ENCODE measurements at places on chromosomes 2 and 18.
A peak's percentile ranks its signal among the peaks of the same experiment; 100 is the strongest.

- DNase-seq = no peak
These were observed 462.3 kb upstream of the MEX3C start for GRCh38 chr18:51659781-51660180.

DNA sequence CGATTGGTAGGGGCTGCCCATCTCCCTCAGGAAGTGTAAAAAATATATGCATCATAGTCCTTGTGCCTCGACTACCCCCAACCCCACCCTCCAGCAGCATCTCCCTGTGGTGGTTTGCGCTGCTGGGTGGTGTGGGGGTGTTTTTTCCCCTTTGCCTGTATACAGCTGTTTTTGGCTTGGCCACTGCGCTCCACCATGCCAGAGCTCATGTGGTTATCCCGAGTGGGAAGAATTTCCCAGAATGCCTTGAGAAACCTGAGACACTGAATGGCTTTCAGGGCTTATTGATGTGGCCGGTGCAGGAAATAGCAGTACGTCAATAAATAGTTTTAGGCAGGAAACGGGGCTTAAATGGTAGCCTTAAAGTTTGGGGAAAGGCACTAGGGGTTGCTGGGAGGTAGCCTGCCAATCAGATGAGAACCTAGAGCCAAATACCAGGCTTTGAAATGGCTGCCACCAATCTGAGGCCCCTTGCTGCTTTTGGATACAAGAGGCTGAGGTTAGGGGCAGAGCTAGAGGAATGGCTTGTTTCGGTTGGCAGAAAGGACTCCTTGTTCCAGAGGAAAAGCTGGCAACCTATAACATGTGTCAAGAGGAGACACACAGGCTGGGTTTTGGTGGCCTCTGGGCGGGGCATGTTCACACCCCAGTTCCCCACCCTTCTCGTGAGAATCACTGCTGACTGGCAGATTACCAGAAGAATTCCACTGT is 144.1 kb downstream of the SMAD7 start:
- no peak for DNase-seq

GRCh38 chr2:10794876-10795275 is 17.7 kb downstream of the PDIA6 start:
- DNase-seq = no peak

GRCh38 chr2:144201868-144202468 is 318.0 kb downstream of the ZEB2 start:
- DNase-seq = no peak

- DNase-seq = no peak
These were observed 87.9 kb upstream of the LRRTM1 start for GRCh38 chr2:80392441-80392840.

DNA sequence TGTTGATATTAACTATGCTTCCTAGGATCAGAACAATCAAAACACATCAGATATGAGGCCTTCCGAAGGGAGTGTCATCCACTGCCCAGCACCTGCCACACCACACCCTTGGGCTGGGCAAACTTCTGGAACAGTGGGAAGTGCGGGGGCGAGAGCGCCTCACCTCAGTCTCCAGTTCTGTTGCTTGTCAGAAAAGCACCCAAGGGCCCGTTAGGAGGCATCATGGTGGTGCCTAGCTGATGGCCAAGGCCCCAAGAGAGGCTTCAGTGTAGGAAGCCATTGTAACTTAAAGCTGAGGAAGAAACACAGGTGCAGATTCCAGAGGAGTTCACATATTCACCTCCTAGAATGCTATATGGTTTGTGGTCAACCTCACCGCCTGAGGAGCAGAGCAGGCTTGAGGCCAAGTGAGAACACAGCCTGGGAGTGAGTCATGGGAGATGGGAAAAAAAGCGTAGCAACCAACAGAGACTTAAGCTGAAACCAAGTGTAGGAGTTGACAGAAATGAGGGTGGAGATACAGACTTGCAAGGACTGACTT is 85.1 kb upstream of the ATL2 start:
- no peak for DNase-seq

DNA sequence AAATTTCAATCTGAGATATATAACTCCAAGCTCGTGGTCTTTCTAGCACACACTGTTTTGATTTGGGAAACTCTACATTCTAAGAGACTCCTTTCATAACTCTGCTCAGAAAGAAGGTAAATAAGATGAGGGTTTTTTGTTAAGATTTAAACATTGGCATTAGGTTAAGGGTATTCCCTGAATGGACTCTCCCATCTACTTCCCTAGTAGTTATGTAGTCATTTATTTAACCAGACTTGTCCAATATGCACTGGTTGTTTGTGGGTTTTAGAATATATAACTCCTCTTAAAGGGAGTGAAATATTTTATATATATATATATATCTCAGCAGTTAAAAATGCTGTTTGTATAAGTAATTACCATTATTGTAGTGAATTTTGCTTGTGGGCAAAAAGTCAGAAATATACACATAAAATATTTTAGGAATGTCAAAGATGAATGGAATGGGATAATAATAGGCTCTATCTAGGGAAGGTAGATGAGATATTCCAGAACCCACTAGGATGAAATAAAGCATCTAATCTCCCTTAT is 61.5 kb upstream of the WDR75 start:
- no peak for DNase-seq

DNA sequence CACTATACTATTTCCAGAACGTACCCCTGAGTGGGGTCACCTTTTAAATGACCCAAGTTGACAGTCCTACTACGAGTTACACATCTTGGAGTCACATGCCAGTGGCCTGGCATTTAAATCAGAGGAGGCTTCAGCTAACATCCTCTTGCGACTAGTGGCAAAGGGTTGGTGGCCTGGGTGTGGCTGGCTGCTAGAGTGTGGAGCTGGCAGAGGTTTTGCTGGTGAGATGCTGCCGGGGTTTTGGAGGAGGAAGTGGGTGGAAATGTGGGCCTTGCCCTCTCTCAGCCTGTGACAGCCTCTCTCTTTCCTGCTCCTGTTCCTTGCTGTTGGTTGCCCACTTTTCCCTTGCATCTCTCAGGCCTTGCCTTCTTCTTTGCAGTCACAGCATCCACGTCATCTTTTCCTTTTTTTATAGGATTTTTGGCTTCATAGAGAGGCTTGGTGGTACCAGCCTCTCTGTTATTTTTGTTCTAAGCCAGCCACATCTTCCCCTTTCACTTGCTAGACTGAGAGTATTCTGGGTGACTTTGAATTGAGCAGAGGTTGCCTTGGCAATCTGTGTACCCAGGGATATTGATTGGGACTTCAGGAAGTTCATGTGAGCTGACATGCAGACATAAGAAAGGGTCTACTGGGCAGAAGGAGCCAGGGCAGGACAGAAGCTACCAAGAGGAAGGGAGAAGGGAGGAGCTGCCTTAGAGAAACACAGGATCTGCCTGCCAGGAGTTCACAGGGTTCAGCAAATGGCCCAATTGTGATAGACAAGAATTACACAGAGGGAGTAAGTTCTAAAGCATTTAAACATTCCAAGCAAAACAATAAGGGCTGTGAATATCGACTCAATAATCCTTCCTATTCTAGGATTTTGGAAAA is 55.4 kb downstream of the CDC42EP3 start:
- no peak for DNase-seq

- DNase-seq = no peak
These were observed 28.9 kb upstream of the SEMA4C start for GRCh38 chr2:96898641-96899412.

DNA sequence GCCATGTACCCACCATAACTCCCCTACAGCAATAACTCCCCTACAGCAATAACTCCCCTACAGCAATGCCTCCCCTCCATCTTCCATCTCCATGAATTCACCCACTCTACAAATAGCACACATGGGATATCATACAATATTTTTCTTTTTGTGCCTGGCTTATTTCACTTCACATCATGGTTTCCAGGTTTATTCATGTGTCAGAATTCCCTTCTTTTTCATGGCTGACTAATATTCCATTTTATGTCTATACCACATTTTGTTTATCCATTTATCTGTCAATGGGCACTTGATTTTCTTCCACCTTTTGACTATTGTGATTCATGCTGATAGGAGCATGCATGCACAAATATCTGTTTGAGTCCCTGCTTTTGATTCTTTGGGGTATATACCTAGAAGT is 178.3 kb downstream of the SMAD7 start:
- DNase-seq = no peak

DNA sequence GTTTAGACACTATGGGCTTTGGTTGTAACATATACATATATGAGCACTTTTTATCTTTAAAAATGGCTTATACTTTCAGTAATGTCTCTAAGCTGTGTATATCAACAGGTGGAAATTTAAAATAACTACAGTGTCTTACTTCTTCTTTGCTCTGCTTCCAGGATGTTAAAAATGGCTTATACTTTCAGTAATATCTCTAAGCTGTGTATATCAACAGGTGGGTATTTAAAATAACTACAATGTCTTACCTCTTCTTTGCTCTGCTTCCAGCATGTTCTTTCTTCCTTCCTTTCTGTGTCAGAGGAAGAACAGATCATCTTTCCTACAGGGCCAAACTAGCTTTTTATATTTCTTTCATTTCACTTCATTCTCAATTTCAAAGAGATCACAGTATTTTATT is 689.6 kb downstream of the EPHA4 start:
- no peak for DNase-seq

- DNase-seq = no peak
These were observed 9.5 kb downstream of the ZEB2 start for GRCh38 chr2:144510294-144510991.

DNA sequence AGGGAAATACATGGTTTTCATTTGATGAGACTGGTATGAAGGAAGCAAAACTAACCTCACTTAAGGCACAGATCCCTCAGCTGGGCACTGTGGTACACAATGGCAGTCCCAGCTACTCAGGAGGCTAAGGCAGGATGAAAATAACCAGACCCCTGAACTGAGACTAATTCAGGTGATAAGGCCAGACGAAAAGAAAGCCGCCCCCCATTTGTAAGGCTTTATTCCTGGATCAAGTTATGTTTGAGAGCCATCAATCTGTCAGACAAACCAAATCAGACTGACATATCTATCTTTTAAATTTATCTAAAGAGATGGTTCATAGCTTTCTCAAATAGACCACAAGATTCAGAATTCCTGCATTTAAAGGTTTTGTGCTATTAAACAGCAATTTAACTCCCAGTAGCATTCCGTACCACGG is 4.1 kb downstream of the SRSF7 start:
- DNase-seq = no peak

DNA sequence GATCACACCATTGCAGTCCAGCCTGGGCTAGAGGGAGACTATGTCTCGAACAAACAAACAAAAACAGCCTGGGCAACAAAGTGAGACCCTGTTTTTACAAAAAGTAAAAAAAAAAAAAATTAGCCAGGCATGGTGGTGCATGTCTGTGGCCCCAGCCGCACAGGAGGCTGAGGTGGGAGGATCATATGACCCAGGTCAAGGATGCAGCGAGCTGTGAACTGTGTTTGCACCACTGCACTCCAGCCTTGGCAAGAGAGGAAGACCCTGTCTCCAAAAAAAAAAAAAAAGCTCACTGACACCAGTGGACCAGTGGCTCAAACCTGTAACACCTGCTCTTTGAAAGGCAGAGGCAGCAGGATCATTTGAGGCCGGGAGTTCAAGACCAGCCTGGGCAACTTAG is 40.1 kb downstream of the UNC50 start:
- no peak for DNase-seq

- DNase-seq = no peak
These were observed 103.2 kb downstream of the INHBB start for GRCh38 chr2:120448961-120449810.

GRCh38 chr18:63319383-63320122 is at the start of gene BCL2:
BCL2 (minus strand) TSS chr18:63319769.
- no peak for DNase-seq

GRCh38 chr2:162073888-162074631 is at the start of gene DPP4:
DPP4 (minus strand) TSS chr2:162074215; CDS start chr2:162073981, 234 bp downstream.
- DNase-seq = no peak

GRCh38 chr2:27606611-27607010 is 22.2 kb downstream of the CCDC121 start:
- DNase-seq = no peak

- DNase-seq = no peak
These were observed 209.1 kb downstream of the ZNF385B start for GRCh38 chr2:179652296-179652695.

GRCh38 chr2:16958266-16958665 is 292.6 kb upstream of the CYRIA start:
- DNase-seq = no peak

- no peak for DNase-seq
These were observed 129.0 kb downstream of the NCK2 start for GRCh38 chr2:105873721-105874120.

GRCh38 chr2:105262651-105263091 is 21.1 kb downstream of the GPR45 start:
- DNase-seq = peak; percentile 38

- no peak for DNase-seq
These were observed 113.6 kb downstream of the CDH2 start for GRCh38 chr18:28063271-28063761.
